ENCODE measurements at places on chromosomes 3 and 15.

DNA sequence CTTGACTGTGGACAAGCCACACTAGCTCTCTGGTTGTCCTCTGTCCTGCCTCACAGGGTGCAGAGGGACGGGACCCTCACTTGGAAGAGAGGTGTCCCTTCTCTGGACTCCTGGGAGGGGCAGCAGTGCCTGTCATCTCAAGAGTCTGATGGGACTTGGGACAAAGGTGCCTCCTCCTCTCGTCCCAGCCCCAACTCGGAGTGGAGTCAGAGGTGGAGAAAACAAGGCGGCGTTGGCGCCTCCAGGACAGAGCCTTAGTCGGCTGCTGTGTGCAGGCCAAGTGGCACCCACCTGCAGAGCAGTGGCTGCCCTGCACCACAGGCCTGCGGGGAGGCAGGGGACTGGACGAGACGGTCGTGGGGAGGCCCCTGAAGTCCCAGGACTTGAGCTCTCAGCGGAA, 9.4 kb upstream of the SEC13 start:
- DNase-seq = no peak

GRCh38 chr15:100034191-100034590, 301.0 kb upstream of the LYSMD4 start:
- DNase-seq = no peak

DNA sequence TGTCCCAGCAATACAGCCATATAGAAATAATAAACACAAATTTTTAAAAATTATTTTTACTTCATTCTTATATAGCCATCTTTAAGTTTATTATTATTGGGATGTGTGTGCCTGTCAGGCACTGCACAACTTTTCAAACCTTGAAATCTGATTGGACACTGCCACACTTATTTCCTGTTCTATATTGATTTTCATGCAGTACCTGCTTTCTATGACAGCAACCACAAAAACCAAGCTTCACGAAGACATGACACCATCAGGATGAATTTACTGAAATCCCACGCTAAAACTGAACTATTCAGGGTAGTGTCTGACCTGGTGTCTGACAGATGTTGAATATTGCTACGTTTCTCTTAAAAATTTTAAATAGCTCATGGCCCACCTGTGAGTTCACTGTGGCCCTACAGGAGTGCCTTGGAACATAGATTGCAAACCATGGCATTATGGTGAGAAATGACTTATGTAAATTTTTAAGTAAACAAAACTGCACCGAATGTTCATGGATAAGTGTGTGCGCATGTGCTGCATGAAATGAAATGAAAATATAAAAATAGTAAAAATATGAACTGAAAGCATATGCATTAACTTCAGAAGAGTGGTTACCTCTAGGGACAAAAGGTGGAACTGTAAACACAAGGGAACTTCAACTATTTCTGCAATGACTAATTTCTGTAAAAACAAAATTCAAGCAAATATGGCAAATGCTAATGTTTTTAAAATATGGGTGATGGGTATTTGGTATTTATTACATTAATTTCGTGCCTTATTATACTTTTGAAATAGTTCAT, 152.3 kb downstream of the ZBTB20 start:
- no peak for DNase-seq

DNA sequence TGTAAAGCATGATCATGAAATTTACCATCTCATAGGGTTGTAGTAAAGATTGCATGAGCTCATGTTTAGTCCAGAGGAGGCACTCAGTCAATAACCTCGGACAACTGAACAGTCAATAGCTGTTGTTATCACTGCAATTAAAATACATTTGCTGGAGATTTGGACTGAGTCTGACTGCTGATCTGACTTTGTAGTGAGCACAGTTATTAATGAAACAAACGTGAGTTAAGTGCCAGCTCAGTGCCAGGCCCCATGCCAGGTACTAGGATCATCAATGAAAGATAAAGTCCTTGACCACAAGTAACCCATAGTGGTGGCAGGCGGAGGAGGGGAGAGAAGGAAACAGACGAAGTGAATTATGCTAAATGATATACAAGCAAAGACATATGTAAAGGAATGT, 43.7 kb upstream of the PRICKLE2 start:
- DNase-seq = no peak

DNA sequence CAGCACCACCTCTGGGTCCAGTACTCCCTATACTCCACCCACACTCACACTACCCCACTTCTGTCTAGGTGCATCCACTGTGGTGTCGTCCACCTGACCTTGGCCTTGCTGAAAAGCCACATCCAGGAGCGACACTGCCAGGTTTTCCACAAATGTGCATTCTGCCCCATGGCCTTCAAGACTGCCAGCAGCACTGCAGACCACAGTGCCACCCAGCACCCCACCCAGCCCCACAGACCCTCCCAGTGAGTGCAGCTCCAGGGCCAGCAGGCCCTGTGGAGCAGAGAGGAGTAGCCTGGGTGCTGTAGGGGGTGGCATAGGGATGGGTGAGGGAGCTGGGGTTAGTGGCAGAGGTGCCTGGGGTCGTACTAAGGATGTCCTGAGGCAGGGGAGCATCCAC, 19.4 kb upstream of the ALPK3 start:
- DNase-seq = no peak

GRCh38 chr15:68818066-68818768, 2.5 kb downstream of the ANP32A start:
- peak; percentile 67 for DNase-seq

- DNase-seq = no peak
Observed at GRCh38 chr15:101731746-101732145, 7.5 kb upstream of the TARS3 start.

DNA sequence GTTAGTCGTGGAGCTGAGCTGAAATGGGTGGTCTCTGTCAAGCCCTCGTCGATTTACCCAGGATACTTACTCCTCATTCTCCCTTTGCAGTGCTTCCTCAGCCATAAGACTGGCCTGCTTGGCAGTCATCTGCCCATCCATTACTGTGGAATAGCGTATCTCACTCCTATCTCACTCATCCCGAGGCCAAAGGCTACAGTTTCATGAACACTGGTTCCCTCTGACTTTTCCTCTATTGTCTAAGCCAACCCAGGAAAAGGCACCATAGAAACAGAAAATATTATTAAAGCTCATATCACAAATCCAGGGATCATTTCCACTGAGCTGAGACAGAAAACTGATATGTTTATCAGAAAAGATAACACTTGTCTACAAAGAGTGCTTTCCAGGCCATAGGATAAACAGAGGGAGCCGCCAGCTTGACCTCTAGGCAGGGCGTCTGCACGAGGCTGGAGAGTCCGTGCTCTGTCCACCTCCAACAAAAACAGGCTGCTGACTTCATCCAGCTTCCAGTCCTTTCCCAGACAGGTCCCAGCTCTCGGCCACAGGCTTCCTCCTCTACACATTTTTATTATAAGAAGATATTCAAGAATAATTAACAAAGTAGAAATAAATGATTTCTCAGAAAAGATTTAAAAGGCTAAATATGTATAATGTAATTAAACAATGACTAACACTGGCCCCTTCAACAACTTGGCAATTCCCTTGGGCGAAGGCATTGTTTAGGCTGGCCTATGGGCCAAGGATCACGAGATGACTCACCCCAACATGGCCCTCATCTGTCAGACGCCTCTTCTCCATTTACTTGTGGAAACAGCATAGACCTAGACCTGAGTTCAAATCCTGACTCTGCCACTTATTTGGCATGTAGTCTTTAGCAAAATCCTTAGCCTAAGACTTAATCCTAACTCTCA, 27.4 kb upstream of the BOC start:
- DNase-seq = no peak

- DNase-seq = no peak
Observed at GRCh38 chr3:157465741-157466140, 29.1 kb downstream of the PTX3 start.

DNA sequence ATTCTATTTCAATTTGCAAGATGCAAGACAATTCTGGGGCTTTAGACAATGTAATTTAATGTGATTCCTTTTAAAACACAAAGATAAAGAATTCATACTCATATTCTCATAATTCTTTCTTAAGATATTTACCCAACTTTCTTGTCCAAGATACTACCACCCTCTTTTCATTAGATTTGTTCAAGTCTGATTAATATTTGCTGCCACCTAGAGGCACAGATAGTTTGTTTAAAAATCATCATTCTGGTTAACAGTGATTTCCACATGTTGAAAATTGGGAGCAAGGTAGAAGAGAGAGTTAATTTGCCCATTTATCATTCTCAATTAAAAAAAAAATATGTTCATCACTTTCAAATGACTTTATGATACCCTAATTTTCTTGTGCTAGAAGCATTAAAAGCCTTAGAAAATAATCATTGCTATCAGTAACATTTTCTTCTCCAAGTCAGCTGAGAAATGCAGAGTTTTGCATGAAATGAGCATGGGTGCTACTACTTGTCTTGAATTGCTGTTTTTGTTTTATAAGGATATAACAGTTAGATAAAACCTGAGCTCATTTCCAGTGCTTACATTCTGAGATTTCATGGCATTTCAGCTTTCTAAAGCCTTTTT, 11.6 kb downstream of the TAMM41 start:
- peak; percentile 36 for DNase-seq

GRCh38 chr3:32968920-32969389, 17.5 kb downstream of the CCR4 start:
- no peak for DNase-seq

GRCh38 chr15:95994418-95994817, 336.1 kb upstream of the NR2F2 start:
- DNase-seq = peak; percentile 1

- peak; percentile 83 for DNase-seq
Observed at GRCh38 chr15:60673918-60674558, 195.1 kb upstream of the ICE2 start.

DNA sequence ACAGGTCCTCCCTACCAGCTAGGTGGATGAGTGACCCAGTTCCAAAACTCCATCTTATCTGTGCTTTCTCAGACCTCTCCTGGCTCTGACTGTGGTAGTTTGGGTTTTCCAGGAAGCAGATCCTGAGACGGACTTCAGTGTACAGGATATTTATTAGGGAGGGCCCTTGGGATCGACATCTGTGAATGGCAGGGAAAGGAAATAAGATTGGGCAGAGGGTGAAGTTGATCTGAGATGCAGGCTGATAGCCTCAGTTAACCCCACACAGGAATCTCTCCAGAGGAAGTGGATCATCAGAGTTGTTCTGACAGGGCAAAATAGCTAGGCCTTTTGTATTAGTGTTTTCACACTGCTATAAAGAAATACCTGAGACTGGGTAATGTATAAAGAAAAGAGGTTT, 16.7 kb upstream of the MAPK6 start:
- no peak for DNase-seq

GRCh38 chr15:98787936-98788757, 139.8 kb downstream of the IGF1R start:
- DNase-seq = no peak

DNA sequence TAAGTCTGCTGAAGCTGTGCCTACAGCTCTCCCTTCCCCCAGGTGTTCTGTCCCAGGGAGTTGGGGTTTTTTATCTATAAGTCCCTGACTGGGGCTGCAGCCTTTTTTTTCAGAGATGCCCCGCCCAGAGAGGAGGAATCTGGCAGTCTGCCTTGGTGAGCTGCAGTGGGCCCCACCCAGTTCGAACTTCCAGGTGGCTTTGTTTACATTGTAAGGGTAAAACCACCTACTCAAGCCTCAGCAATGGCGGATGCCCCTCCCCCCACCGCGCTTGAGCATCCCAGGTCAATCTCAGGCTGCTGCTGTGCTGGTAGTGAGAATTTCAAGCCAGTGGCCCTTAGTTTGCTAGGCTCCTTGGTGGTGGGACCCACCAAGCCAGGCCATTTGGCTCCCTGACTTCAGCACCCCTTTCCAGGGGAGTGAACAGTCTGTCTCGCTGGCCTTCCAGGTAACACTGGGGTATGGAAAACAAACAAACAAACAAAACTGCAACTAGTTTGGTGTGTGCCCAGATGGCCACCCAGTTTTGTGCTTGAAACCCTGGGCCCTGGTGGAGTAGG, 189.4 kb downstream of the MFSD1 start:
- no peak for DNase-seq

GRCh38 chr3:125028657-125029056, 27.1 kb downstream of the HEG1 start:
- no peak for DNase-seq

- DNase-seq = peak; percentile 31
Observed at GRCh38 chr15:52527911-52528563, 643 bp downstream of the MYO5A start.

- DNase-seq = no peak
Observed at GRCh38 chr3:42688487-42689420, 3.4 kb downstream of the KLHL40 start.

GRCh38 chr3:194872669-194872977, 186.9 kb downstream of the FAM43A start:
- no peak for DNase-seq

DNA sequence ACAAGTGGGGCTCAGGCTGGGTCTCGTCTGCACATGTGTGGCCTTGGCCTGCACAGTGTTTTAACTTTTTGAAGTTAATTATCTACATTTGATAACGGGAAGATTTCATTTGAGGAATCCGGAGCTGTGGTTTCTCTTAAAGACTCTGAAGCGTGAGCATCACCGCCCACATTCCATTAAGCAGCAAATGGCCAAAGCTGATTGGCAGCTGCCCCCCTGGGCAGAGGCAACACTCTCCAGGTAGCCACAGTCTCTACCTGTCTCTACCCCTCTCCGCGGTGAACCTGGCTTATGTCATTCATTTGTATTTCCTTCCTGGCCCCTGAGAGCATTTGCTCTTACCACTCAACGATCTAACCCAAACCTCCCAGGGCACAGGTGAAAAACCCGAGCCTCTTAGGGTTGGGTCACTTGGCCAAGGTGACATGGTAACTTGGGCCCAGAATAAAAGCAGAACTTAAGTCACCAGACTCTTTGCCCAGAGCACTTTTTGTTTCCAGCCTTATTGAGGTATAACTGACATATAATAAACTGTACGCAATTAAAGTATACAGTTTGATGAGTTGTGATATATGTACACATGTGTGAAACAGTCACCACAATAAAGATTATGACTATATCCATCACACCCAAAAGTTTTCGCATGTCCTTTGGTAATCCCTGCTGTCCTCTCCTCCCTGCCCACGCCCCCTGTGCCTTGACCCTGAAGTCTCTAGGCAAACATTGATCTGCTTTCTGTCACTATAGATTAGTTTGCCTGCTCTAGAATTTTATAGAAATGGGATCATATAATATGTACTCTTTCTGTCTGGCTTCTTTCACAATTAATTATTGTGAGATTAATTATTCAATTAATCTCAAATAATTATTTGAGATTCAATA, 245.7 kb upstream of the HES1 start:
- DNase-seq = no peak

DNA sequence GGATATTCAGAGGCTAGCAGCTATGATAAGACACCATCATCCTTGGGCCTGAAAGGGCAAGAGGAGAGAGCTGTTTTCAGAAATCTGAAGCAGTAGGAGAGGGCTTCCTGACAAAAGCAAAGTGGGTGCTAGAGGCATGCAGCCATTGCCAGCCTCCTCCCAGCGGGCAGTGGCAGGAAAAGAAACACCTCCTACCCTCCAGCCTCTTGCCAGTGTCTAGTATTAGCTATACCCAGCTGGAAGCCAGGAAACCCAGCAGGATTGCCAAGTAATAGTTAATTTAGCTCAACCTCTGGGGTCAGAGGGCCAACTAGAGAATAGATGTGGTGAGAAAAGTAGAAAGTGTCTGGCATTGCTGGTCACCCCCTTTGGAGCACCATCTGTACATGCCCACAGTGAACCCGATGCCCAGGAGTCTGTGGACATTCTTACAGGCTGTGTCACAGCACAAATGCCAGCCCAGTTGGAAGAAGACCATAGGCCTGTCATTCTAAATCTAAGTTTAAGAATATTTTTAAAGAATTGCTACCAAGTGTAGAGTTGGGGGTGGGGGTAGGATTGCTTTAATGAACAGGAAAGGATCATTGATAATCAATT, 85.3 kb downstream of the HCN4 start:
- DNase-seq = peak; percentile 66

- no peak for DNase-seq
Observed at GRCh38 chr15:86002444-86002843, 77.2 kb upstream of the AGBL1 start.

Data from ACHN (cell line).